ENCODE measurements at places on chromosomes 5 and 9.

DNA sequence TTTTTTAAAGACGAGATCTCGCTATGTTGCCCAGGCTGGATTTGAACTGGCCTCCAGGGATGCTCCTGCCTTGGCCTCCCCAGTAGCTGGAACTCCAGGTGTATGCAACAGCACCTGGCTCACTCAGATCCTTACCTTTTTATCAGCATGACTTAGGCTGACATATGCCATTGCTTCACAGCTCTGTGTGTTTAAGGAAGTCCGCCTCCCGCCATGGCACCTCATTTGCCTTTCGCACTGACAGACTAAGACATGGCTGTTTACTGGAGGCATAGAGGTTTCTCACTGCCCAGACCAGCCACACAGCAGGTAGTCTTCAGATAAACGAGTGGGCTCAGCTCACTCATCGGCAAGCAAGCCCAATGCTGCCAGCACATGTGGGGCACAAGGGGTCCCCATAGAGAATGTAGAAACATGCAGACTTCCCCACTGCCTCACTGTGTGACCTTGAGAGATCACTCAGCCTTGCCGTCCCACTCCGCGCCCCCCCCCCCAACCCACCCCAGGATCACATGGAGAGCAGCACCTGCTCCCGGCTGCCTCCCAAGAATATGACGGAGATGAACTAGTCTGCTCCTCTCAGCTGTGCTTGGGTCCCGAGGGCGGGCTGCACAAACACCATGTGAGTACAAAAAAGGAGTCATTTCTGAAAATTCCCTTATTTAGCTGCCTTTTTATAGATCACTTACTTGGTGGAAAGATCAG, 62.8 kb downstream of the DCP2 start:
- DNase-seq: no peak

DNA sequence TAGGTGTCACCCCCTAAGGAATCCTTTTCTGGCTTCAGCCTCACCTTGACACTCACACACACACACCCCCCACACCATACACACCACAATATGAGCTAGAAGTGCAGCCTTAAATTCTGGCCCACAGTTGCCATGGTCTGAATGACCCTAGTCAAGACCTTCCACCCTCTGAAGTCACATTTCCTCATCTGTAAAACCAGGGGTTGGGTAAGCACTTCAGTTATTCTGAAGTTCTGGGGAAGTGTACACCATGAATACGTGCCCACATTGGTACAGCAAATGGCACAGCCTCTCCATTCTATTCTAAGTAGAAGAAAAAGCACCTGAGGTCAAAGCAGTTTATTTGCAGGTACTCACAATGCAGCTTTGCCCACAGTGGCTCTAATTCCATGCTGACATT, 372.8 kb upstream of the KLF4 start:
- no peak for DNase-seq

- no peak for DNase-seq
Measured at GRCh38 chr5:33507426-33507825, 66.7 kb downstream of the TARS1 start.

DNA sequence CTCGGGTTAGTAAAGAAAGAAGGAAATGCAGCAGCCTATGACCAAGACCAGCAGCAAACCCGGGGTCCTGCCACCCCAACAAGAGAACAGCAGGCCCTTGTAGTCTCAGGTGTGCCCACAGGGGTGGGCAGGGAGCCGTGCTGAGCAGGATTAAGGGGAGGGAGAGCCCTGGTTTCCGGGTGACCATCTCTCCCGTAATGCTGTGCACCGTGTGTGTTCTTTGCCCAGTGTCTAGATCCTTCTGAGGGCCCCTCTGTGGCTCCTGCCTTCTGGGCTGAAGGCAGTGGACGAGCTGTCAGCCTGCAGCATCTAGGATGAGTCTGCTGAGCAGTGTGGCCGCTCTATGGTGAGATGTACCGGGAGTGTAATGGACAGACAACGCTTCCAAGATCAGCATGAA, 12.7 kb upstream of the PLEKHG4B start:
- no peak for DNase-seq

DNA sequence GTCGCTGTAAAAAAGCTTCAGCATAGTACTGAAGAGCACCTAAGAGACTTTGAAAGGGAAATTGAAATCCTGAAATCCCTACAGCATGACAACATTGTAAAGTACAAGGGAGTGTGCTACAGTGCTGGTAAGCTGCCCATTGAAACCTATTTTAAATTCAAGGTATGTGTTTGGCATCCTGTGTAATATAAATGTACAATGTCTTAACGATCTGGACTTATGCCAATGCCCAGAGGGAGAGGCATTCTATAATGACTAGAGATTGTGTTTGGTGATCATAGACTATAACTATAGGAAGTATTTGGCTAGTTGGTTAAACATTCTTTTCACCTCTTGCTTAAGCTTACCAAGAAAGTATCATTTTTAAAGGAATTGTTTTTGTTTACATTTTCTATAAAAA, 95.7 kb downstream of the INSL6 start:
- DNase-seq: no peak

DNA sequence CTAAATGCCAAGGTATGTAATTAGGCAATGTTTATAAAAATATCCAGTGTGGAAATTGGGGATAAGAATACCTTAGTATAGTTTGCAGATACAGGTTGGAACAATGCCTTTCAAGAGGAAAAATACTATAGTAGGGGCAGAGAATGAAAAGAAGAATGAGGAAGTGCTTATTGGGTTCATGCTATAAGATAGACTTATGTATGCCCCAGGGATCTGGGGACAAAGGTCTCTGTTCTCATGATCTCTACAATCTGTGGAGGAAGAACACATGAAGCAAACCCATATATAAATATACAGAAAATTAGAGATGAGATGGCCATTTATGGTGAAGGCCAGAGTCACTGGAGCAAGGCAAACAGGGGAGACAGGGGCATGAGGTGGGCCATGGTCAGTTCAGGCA, 106.5 kb upstream of the DAB2 start:
- DNase-seq: no peak

GRCh38 chr9:115050002-115050490, 67.9 kb downstream of the TNC start:
- no peak for DNase-seq

DNA sequence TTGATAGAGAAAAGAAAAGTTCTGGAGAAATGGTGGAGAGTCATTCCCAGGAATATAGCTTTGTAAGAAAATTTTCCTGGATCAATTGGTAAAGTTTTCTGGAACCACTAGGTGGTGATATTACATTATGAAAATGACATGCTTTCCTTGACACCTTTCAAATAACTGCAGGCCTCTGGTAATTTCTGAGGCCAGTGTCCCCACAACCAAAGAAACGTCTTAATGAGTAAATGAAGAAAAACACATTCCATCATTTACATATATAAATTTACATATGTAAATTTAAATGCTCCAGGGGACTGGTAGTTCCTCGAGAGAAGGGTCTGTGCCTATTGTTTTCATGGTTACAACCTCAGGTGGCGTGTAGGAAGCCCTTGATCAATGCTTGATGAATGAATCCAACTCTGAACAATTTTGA, 17.2 kb upstream of the RGS3 start:
- DNase-seq: no peak

- no peak for DNase-seq
Measured at GRCh38 chr9:72274441-72274840, 90.6 kb downstream of the ZFAND5 start.

DNA sequence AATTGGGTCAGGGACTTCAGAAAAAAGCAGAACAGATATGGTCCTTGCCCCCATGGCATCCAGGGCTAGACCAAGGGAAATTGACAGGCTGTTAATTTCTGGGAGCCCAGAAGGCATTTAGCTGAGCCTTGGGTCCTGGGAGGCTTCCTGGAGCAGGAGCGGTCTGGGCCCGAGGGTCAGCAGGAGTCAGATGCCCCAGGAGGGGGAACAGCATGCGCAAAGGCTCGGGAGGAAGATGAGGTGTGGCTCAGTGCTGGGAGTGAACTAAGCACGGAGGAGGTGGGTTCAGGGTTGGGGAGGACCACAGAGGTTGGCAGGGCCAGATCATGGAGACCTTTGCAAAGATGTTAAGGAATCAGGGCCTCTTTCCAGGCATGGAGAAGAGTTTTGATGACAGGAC, 48.2 kb upstream of the NEURL1B start:
- no peak for DNase-seq

DNA sequence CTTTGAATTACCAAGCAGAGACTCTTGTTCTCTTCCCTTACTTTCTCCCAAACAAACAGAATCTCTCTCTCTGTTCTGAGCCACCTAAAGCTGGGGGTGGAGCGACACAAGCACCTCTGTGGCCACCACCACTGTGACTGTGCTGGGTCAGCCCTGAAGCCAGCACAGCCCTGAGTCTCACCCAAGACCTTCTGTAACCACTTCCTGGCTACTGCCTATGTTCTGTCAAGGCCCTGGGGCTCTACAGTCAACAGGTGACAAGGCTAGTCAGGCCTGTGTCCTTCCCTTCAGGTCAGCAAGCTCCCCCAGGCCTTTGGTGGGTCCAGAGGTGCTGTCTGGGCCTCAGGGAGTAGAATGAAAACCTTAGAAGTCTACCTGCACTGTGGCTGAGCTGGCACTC, 26.1 kb upstream of the SLC28A3 start:
- no peak for DNase-seq

GRCh38 chr5:119328753-119329602, 26.8 kb upstream of the TNFAIP8 start:
- DNase-seq: no peak

DNA sequence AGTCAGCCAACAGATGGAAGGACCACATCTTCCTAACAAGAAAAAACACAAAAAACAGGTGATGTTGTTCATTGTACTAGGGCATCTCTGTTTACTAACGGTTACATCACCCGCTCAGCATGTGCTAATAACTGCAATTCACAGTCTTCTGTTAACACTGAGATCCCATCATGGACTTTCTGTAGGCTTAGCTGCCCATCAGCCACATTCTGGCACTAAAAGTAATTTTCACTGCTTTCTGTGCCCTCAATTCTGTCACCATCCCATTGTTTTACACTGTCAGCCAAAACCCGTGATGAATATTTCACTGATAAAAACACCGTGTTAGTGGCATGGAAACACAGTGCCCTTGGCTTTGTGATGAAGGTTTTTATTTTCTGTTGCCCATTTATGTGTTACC, 64.6 kb downstream of the CAST start:
- DNase-seq: no peak

DNA sequence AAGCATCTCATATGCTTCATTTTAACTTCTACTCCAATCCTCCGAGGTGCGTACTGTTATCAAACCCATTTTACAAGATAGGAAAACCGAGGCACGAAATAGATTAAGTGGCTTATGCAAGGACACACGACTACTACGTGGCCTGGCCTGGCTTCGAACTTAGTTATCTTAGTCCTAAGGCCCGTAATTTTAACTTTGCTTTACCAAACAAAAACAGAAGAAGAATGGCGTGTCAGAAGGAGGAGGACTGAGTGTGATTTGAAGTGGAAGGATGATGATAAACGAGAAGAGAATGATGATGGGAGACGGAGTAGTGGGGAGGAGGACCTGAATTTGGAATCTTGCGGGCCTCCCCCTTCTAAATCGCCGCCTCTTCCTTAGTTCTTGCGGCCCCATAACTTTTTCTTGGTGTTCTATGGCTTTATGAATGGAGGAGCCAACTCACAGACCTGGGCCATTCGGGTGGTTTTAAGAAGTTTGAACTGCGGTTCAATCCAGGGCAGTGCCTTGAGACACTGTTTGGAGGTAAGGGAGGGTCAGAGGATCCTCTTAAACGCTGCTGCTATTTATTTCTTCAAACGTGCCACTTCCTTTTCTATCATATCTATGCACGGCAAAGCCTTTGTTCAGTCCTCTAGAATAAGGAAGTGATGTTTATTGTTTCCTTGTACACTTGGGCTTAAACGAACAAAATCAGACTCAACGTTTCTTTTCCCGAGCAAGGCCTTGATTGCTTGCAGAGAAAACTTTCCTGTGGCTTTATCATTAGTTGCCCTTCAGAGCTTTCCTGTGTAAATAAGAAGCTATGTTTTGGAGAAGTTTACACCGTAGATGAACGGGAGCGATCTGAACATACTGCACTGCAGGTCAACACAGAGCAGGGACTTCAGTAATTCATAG, 795 bp downstream of the CNOT8 start:
- DNase-seq: no peak

GRCh38 chr5:94632024-94632423, 13.6 kb downstream of the SLF1 start:
- DNase-seq: no peak

- DNase-seq: no peak
Measured at GRCh38 chr5:71632168-71632567, 45.0 kb downstream of the MCCC2 start.

GRCh38 chr9:112041536-112042243, 133.4 kb downstream of the SUSD1 start:
- no peak for DNase-seq

Measured in activated CD4-positive, alpha-beta T cell treated with anti-CD3 and anti-CD28 coated beads, Interleukin-2, amount 50 U/mL, for 48 hours (primary cell).